ENCODE measurements at places on chromosomes 7 and 10.

DNA sequence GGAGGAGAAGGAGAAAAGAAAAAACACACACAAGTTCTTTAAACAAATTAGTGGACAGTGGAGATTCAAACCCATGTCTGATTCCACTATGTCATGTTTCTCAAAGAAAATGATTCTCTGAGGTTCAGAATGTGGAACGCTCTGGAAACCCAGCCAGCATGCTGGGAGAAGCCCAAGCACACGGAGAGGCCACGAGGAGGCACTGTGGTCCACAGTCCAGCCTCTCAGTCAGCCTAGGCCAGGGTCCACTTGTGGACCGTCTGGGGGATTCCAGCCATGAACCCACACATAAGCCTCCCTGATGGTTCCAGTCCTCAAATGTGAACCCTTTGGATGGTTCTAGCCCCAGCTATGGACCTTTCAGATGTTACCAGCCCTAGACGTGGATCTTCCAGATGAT is 73.4 kb downstream of the CAV1 start:
- no peak for DNase-seq

DNA sequence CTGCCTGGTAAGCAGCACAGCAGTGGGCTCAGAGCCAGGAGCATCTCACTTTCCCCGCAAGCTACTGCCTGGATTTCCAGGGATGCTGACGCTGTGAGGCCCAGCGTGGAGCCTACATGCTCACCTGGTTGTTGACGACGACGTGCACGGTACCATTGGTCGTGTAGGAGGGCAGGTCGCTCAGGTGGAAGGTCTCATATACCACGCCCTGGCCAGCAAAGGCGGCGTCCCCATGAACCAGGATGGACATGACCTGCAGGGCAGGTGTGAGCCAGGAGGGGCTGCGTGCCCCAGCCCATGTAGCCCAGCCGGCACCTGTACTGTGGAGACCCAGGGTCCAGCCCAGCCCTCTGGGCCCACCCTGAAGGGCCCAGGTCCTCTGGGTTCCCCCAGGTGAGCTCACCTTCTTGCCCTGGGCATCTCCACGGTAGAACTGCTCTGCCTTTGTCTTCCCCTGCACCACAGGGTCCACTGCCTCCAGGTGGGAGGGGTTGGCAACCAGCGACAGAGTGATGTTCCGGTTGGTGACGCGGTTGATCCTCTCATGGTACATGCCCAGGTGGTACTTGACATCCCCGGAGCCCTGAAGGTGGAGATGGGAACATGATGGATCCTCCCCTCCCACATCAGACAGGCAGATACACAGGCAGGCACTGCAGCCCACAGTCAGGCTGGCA is 15.4 kb downstream of the OGDHL start:
- DNase-seq = no peak

DNA sequence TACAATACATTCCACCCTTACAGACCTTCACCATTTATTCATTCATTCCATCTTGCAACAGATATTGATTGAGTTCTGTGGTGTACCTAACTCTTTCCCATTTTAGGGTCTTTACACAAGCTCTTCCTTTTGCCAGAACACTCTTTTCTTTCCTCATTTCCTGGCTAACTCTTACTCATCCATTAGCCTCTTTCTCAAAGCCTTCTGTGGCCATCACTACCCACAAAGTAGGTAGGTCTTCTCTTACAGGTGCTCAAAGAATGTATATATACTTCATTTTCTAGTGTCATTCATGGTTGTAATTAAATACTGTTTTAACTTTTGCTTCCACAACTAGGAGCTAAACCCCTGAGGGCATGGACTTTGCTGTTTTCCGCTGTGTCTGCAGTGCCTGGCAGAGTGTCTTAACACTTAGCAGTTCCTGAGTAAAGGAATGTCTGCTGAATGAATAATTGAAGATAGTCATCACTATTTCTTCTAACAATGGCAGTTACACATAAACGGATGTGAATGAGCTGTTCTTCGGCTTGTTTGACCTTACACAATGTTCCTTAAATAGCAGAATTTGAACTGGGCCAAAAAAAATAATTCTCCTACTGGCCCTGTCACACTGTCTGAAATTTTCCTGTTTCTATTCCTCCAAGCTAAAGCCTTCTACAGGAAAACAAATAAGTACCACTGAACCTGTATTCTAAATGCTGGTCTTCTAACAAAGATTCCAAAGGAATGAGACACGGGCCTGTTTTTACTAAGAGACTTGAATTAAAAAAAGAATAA is 15.1 kb downstream of the BCAP29 start:
- DNase-seq = no peak

- DNase-seq = no peak
These were observed 6.0 kb downstream of the RBM48 start for GRCh38 chr7:92534572-92534971.

DNA sequence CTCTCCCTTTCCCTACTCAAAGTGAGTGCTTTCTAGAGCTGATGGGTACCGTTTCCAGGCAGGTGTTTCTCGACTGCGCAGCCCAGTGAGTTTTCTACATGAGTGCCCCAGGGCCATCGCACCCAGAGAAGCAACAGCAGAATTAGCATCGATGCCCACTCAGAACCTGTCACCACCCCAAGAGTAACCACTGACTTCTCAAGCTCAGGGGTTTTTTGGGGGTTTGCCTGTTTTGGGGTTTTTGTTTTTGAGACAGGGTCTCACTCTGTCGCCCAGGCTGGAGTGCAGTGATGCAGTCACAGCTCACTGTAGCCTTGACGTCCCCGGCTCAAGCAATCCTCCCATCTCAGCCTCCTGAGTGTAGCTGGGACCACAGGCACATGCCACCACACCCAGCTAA is 25.7 kb downstream of the SNX8 start:
- DNase-seq = no peak

DNA sequence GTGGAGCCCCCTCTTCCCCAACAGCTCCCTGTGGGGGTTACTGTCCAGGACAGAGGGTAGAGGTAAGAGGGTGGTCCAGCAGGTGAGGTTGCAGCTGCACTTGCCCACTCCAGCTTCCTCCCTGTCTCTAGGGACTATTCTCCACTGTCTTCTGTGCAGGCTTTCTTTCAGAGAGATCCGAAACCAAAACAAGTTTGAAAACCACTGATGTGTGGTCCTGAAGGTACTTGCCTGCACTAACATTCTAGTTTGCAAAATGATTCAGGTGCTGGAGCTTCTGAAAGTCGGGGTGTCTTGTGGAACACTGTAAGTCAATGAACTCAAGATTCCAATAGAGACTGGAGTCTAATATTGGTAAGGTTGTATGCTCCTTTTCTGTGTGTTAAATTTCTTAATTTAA is 63.1 kb downstream of the BLNK start:
- no peak for DNase-seq

DNA sequence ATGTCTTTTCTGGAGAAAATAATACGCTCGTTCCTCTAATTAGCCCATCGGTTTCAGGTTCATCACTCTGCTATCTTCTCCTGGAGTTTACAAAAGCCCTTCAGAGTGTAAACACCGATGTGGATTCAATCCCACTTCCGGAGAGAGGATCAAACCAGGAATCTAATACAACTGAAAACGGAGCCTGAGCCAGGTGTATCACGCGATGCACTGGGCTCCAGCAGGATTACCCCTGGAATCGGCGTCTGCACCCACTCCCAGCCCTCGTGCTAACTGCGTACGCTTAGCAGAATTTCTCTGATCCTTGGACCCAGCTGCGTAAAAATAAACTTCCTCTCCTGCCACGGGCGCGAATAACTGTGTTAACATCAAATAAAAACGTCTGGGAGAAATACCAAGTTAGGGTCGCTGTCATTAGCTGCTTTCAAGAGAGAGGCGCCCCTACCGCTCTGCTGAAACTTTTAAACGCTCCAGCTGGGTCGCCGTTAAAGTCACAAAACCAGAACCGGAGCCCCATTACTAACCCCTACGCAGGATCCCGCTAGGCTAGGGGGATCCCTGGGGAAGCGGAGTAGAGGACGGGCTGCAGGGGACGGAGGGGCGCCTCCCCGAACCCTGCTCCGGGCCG is 502 bp downstream of the ZNF3 start:
- no peak for DNase-seq

DNA sequence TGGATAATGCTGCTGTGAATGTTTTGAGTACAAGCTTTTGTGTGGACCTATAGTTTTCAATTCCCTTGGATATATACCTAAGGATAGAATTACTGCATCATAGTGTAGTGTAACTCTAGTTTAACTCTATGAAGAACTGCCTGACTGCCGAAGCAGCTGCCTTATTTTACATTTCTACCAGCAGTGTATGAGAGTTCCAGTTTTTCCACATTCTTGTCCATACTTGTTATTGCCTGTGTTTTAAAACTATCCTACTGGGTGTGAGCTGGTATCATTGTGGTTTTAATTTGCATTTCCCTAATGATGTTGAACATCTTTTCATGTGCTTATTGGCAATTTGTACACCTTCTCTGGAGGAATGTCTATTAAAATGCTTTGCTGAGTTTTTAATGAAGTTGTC is 15.7 kb downstream of the SEPTIN7 start:
- no peak for DNase-seq

GRCh38 chr7:79421751-79422150 is 31.7 kb downstream of the MAGI2 start:
- DNase-seq = no peak

DNA sequence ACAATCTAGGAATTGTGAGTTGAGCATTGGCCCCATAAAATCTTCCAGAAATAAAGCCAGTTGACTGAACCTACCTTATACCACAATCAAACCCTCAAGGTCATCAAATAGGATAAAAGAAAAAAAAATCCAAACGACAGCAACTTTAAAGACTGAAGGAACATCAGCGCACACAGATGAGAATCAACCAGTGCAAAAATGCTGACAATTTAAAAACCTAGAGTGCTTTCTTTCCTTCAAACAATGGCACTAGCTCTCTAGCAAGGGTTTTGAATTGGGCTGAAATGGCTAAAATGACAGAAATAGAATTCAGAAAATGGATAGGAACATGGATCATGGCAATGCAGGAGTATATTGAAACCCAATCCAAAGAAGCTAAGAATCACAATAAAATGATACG is 16.1 kb upstream of the POT1 start:
- no peak for DNase-seq

DNA sequence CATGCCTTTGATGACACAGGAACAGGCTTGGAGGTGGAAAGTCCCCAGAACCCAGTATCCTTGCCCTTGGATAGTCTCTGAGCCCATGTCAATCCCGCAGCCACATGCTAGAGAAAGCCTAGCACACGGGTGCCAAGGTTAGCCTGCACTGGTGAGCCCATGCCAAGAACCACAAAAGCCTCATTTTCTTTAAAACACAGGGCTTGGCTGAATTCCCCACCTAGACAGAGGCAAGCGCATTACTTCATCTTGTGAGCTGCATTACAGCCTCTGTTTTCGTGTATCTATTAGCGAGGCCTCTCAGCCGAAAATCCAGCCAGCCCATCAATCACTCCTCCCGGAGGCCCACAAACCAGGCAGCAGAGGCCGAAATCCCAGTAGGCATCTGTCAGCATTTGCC is 314.9 kb upstream of the AUTS2 start:
- no peak for DNase-seq

GRCh38 chr7:2515424-2516193 is 4.0 kb upstream of the LFNG start:
- no peak for DNase-seq
